Caki2 (cell line): ENCODE measurements at places on chromosomes 1 and 21.

GRCh38 chr1:104488296-104489015 lies 738.8 kb downstream of the AMY1C start:
- DNase-seq, result no peak

GRCh38 chr1:206723805-206724472 lies 39.2 kb downstream of the MAPKAPK2 start:
- DNase-seq, result peak; percentile 64

GRCh38 chr1:89873770-89874169 lies 52.9 kb downstream of the LRRC8D start:
- DNase-seq, result peak; percentile 43

DNA sequence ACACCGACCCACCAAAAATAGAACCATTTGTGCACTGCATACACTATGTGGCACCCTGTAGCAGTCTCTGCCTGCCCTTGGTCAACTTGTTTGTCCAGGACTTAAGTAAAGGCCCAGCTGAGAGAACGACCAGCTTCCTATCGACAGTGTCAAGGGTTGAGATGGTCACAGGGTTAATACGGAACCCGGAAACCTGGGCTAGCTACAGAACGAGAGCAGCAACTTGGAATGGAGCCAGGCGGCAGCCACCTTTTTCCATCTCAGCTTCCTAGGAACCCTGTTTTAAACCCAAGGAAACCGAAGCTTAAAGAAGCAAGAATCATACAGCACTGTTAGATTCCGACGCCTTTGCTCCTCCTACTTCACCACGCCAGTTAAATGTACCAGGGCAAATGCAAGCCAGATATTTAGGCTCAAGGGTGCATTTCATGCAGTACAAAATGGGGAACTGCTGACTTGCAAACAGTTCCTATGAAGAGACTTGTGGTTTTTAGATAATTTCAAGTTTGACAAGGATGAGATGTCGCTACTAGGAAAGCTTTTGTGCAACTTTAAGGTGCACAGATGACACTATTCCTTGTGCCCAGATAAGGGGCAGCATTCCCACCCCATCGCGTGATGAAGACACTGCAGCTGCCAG lies 35.5 kb downstream of the SLC66A1 start:
- DNase-seq, result no peak

- no peak for DNase-seq
These were observed 74.7 kb upstream of the RGL1 start for GRCh38 chr1:183730107-183730724.

DNA sequence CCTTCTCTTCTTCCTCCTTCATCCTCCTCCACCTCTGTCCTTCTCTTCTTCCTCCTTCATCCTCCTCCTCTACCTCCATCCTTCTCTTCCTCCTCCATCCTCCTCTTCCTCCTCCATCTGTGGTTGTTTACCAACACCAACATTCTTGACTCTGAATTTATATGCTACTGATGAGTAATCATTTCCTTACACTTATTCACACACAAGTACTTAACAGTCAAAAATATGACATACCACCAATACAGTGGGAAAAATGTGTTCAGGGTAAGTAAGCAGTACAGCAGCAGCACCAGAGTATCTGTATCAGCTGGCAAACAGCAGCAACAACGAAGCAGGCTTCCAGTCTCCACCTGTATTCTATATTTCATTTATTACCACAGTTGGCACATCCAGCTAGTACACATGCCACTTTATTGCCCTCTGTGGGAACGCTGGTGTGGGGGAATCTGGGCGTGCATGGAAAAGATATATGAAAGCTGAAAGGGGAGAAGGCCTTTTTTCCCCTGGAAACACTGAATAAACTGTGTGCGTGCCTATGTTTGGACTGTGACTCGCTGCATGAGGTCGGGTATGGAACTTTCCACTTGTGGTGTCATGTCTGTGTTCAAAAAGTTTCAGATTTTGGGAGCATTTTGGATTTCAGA lies 16.0 kb downstream of the ADSS2 start:
- DNase-seq, result peak; percentile 63

GRCh38 chr1:187433598-187433997 lies 604.8 kb downstream of the PLA2G4A start:
- DNase-seq, result no peak

GRCh38 chr1:73040811-73041210 lies 758.5 kb upstream of the NEGR1 start:
- no peak for DNase-seq

- DNase-seq, result peak; percentile 67
These were observed 10.9 kb downstream of the TIMM17A start for GRCh38 chr1:201966171-201966570.

- DNase-seq, result no peak
These were observed 22.0 kb downstream of the COL6A1 start for GRCh38 chr21:46003575-46004007.

- DNase-seq, result no peak
These were observed 34.2 kb downstream of the SERINC2 start for GRCh38 chr1:31447210-31447609.

- peak; percentile 94 for DNase-seq
These were observed at the start of gene LMO4 for GRCh38 chr1:87328272-87329050. LMO4 (plus strand) TSS chr1:87328880; CDS start chr1:87332016, 3,136 bp downstream.

GRCh38 chr1:38258085-38258627 lies 211.6 kb upstream of the POU3F1 start:
- DNase-seq, result no peak

DNA sequence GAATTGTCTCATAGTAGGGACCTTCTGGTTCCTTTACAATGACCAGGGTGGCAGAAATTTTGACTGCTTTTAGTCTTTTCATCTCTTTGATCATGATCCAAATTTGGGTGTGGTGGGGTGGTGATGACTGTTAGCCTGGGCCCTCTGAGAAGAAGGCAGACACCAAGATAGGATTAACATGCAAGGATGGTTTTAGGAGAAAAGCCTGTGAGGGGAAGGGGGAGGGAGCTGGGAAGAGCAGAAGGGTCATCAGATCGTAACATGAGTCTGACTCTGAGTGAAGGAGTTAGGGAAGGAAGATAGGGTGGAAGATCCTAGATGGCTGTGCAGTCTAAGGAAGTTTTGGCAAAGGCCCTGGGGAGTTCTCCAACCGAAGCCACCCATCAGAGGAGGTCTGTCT lies 28.5 kb upstream of the CAMSAP2 start:
- DNase-seq, result no peak

- no peak for DNase-seq
These were observed 10.3 kb downstream of the DONSON start for GRCh38 chr21:33578214-33578613.

DNA sequence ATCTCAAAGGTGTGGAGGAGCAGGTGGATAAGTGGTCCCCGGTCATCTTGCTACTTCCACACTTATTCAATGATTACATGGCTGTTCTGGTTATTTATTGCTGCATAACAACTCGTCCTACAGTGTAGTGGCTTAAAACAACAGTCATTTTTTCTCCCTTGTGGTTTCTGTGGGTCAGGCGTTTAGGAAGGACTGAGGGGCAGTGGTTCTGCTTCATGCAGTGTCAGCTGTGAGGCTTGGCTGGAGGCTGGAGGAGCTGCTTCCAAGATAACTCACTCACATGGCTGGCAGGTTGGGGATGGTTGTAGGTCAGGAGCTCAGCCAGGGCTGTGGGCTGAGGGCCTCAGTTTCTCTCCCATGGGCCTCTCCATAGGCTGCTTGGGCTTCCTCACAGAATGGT lies 5.9 kb upstream of the SLC6A17 start:
- DNase-seq, result no peak

DNA sequence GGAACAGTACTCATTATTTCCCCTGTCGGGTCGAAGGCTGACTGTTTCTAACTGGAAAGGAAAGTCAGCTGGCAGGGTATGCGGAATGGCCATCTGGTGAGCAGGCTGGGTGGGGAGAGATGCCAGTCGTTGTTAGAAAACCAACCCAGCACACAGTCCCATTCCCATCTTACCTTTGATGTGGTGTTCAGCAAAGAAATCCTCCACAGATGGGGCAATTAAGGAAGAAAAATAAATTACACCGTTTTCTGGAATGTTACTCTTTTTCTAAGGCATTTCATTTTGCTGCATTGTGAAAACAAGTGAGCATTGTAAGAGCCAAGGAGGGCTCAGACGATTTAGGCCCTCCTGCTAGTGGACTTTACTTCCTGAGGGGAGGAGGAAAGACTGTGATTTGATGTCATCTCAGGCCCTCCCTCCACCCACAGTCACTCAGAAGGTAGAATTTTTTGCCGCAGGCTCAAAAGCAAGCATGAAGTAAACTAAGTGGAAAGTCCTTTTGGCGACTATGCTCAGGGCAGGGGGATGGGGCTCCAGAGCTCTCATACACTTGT lies at the start of gene SLC16A4:
Gene SLC16A4, minus strand, starts transcription at position 335 of the 554 bp plus-strand sequence. CDS start 1,703 bp downstream, outside the sequence.
- DNase-seq, result peak; percentile 78

GRCh38 chr1:235074523-235075047 lies 54.1 kb downstream of the TOMM20 start:
- peak; percentile 69 for DNase-seq

DNA sequence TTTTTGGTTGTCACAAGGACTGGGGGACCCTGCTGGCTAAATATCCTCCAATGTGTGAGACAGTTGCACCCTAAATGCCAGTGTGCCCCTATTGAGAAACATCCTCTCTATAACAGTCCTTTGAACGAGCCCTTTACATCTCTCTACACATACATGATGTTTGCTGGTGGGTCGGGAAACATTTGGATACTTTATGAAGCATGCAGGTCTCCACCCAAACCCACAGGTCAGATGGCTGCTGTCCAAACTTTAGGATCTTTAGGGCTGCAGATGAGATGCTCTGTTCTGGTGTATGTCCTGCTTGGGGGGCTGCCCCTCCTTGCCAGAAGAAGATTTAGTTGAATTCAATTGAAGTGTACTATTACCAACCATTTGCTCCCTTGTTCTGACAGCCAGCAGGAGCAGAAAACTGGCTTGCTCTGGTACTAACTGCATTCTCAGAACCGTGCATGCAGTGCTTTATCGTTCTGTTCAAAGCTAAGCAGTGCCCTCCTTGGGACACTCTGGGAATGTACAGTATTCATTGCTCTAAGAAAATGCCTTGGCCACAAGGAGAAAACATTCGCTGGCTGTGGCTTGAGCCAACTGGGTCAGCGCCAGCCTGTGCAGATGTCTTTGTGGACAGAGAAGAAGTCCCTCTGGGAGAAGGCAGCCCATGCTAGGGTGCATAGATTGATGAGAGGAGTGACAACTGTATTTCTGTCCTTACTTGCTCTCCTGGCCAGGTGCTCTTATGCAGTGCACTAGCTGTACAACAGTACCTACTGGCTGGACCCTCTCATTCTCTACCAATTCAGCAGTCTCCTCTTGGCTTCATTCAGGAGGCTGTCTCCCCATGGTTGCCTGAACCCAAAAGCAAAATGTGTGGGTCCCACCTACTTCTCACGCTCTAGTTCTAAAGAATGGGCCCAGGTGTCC lies 61.4 kb upstream of the DIRAS3 start:
- peak; percentile 57 for DNase-seq

GRCh38 chr1:178434360-178434759 lies 62.4 kb downstream of the CLEC20A start:
- no peak for DNase-seq

DNA sequence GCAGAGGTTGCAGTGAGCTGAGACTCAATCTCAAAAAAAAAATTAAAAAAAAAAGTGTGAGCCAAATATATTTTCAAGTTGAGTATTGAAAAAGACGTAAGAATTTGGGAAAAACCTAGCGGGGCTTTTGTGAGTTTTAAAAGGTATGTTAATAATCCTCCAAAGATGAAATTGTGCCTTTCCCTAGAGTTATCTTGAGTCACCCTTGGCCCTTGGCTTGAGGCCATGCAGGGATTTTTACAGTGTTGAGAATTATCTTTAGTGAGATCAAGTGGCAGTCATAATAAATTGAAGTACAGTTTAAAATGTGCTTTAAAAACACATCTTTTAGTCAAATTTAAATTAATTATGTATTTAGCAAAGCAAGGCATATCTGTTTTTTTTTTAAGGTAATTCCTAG lies 32.7 kb downstream of the PPP2R5A start:
- DNase-seq, result no peak

DNA sequence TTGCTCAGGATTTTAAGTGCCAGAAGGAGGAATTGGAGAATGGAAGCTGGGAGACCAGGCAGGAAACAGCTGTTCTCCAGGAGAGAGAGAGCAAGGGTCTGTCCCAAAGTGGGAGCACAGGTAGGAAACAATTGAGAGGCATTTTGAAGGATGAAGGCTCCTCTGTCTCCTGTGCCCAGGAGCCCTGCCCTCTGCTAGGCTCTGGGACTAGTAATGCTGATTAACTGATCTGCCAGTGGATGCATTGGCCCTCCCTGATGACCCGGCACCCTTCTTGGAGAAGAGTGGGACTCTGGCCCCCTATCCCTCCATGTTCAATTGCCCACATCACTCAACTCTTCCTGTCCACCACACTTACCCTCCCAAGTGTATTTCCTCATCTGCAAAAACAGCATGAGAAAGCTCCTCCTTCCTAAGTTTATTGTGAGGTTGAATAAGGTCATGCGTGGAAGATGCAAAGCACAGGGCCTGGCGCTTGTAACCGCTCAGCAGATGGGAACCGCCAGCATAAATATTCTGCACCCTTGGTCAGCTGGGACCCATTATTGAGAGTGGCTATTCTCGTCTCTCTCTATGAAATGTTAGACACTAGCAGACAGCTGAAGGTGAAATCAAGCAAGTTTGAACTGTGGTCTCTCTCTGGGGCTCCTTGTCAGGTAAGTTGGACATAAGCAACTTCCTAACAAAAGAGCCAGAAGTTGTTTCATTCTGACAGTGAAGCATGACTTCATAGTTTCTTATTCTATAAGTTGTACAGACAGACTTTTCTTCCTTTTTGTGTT lies 63.0 kb upstream of the ANGPTL1 start:
- no peak for DNase-seq

- DNase-seq, result no peak
These were observed 1.6 kb upstream of the HAX1 start for GRCh38 chr1:154270833-154271232.

DNA sequence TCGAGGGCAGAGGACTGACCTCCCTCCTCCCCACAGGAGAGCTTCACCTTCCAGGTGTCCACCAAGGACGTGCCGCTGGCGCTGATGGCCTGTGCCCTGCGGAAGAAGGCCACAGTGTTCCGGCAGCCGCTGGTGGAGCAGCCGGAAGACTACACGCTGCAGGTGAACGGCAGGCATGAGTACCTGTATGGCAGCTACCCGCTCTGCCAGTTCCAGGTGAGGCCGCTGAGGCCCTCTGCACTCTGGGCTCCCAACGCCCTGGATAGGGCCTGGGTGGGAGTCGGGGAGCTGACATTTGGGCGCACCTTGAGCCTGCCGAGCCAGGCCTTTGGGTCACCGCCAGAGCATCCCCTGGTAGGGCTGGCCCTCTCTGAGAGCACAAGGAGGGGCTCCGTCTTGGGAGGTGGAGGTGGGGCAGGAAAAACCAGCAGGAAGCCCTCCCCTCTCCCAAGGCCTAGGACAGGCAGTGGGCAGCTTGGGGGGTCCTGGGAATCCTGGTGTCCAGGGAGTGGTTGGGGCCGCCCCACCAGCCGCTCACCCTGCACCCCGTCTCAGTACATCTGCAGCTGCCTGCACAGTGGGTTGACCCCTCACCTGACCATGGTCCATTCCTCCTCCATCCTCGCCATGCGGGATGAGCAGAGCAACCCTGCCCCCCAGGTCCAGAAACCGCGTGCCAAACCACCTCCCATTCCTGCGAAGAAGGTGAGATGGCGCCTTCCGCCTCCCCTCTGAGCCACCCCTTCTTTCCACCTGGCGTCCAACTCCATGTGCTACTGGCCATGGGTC lies 65.1 kb downstream of the PIK3CD start:
- no peak for DNase-seq

GRCh38 chr1:34829250-34829649 lies 30.3 kb downstream of the SMIM12 start:
- DNase-seq, result no peak
